ENCODE measurements at places on chromosomes 16 and 17.

GRCh38 chr16:19367335-19367734 is 50.3 kb upstream of the TMC5 start:
- no peak for ATAC-seq

- ATAC-seq: no peak
Observed at GRCh38 chr16:27439271-27440018, 37.5 kb downstream of the IL21R start.

GRCh38 chr16:57042157-57043111 is 49.9 kb upstream of the CPNE2 start:
- ATAC-seq: peak; percentile 83

DNA sequence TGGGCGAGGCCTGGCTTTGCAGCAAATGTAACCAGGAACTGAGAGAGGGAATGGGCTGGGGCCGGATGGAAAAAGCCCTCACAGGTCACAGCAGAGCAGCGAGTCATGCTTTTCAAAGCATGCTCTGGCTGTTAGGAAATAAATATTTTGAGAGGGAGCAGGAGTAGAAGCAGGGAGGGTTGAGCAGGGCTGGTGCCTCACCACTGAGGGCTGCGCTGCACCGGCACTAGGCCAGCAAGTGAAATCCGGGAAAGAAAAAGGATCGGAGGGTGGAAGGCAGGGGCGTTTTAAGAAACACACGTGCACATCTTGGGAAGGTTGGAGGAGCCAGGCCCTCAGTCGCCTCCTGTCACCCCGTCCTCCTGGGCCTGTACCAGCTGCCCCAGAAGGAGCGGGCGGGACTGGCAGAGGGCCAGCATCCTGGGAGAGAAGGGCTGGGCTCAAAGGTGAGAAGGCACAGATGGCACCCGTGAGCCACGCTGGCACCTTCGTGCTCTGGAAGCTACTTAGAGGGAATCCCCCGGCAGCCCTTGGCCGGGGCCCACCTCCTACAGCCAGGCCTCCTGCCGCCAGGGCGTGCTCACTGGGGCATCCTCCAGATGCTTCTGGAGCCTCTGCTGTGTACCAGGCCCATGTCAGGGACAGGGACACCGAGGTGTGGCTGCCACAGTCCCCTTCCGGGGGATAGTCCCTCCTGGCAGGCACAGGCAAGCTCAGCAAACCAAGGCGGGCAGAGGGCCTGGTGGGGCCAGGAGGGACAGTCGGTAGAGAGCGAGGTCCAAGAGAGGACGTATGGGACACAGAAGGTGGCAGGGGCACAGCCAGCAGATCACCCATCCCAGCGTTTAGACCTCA is 71.5 kb upstream of the PLCG2 start:
- ATAC-seq: peak; percentile 65

DNA sequence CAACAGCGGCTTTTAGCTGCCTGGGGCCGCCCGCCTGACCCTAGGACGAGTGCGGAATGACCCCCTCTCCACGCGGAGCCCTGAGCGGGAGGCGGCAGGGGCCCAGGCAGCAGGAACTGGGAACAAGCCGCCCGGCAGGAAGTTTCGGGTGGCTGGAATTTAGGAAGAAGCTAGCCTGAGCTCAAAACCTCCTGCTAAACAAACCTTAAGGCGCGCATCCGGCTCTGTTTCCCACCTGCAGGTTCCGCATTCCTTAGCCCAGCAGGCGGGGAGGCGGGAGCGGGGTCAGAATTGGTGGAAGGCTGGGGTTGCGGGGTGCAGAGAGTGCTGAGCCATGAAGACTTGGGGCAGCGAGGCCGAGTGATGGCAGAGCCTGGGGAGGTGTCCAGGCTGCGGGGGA is 813.9 kb downstream of the KCNJ18 start:
- ATAC-seq: peak; percentile 25
